Stimulated activated CD4-positive, alpha-beta T cell treated with anti-CD3 and anti-CD28 coated beads, Interleukin-2, amount 100 ng/mL, for 24 hours (primary cell): ENCODE measurements at places on chromosomes 7 and 10.

- no peak for DNase-seq
These were observed 67.0 kb downstream of the ATE1 start for GRCh38 chr10:121860810-121861209.

GRCh38 chr7:122137251-122138077, 6.6 kb downstream of the AASS start:
- no peak for DNase-seq

DNA sequence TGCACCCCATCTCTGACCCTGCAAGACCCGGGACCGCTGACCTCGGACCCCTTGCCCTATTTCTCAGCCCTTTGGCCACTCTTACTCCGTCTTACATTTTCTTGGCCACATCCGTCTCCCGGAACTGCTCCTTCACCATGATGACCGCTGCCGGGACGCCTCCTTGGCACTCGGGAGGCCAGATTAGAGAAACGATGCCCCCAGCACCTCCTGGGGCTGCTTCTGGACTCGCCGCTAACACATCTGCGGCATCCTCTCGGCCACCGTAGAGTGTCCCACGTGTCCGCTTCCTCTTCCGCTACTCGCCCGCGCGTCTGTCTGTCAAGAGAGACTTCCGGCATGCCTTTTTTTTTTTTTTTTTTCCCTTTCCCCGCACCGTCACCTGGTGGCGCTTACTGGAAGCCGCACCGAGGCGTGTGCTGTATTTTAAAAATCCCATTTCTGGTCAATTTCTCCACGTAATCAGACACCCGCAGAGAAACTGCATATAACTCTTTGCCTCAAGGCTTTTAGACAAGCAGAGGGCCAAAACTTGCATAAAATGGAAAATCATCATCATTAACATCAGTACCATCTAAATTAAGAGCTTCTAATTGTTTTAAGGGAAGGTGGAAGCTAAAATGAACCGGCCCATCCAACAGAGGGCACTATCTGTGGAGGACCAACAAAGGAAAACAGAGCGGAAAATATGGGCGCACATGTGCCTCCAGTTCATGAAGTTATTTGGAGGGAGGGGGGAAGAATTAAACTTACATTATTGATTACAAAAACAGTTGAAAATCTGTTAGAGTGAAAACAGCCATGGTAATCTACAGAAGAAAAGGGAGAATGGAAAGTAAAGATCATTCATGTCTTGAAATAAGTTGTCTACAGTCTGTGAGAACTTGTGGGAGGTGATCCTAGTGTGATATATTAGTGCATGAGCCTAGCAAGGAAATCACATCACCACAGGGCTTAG, at the start of gene POLR3A:
Gene POLR3A, minus strand, starts transcription at position 247 of the 958 bp plus-strand sequence. Its CDS starts 108 bp downstream, at position 139.
- peak; percentile 92 for DNase-seq

DNA sequence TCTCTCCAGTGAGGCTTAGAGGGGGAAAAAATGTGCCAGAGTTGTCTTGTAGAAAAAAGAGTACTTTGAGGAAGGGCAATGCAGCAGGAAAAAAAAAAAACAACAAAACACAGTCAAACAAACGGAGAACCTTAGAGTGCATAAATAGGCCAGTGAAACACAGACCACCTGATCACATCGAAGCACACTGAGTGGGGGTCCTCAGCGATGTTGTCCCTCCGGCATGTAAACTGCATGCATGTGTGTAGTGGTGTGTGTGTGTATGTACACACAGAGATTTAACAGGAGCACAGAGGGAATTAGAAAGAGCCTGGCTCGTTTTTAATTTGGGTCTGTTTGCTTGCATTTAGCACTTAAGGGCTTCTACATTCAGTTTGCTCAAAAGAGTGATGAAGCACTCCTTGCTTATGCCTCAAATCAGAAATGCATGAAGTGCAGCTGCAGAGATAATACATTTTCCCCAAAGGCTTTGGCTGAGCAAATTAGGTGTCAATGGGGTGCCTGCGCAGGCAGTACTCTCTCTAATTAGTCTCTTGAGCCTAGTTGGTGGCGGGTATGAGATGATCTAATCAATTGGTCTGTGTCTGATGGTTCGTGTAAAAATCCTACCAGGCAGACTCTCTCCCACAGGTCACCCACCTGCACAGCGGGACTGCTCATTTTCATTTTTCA, 62.7 kb upstream of the FZD1 start:
- no peak for DNase-seq

GRCh38 chr10:96233959-96234358, 37.4 kb downstream of the BLNK start:
- DNase-seq = no peak

- DNase-seq = no peak
These were observed 380.8 kb upstream of the LRGUK start for GRCh38 chr7:133746305-133746704.

- no peak for DNase-seq
These were observed 21.8 kb upstream of the ZMIZ1 start for GRCh38 chr10:79046741-79047583.

DNA sequence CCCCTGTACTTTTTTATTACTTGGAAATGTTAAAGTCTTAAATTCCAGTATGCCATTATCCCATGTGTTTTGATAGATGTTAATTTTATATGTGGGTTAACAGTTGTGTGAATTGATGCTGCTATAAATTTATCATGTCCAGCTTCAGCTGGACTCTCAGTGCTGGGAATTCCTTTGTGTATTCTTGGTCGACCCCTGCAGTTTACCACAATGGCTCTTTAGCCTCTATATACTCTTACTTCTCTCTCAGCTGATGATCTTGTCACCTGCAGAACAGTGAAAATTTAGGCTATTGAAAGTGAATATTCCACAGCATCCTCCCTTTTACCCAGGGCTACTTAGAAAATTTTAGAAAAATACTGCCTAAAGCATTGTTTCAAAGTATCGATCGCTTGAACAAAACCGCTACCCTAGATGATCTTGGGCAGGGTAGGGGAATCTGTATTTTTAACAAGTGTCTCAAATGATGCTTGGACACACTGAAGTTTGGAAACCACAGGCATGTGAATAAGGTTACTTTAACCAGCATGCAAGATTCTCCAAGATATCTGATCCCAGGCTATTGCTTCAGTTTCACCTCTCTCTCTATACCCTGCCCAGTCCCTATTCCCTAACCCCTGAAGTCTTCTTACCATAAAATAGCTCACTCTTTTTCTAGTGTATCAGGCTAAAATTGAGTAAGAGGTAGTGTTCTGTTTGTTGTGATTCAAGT, 25.4 kb downstream of the LCOR start:
- DNase-seq = no peak

DNA sequence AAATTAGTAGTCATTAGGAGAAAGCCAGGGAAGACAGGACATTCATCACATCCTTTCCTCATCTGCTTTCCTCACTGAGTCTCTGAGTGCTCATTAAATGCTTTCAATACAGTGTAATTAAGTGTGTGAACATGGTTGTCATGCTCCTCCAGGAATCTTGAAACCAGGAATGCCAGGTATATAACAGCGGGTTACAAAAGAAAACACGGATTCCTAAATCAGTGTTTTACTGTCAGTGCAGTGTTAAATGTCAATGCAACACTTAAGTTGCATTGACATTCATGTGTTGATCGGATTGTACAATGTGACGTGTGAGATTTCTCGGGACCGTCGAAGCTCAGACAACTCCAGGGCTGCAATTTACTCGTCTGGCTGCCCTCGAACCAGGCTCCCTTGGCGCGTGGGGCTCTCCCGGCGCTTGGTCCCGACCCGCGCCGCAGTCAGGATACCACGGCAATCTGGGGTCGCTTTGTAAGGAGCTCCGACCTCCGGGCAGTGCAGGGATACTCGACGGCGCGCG, 455 bp upstream of the SPAG6 start:
- DNase-seq = no peak

- DNase-seq = no peak
These were observed 368.4 kb upstream of the PODXL start for GRCh38 chr7:131924857-131925256.

GRCh38 chr10:120495226-120496009, 38.4 kb downstream of the PLPP4 start:
- DNase-seq = no peak
